ENCODE measurements at places on chromosomes 7 and 10.
A peak's percentile ranks its signal among the peaks of the same experiment; 100 is the strongest.

GRCh38 chr7:100568896-100569844 is 4.5 kb downstream of the SAP25 start:
- peak; percentile 56 for ATAC-seq

DNA sequence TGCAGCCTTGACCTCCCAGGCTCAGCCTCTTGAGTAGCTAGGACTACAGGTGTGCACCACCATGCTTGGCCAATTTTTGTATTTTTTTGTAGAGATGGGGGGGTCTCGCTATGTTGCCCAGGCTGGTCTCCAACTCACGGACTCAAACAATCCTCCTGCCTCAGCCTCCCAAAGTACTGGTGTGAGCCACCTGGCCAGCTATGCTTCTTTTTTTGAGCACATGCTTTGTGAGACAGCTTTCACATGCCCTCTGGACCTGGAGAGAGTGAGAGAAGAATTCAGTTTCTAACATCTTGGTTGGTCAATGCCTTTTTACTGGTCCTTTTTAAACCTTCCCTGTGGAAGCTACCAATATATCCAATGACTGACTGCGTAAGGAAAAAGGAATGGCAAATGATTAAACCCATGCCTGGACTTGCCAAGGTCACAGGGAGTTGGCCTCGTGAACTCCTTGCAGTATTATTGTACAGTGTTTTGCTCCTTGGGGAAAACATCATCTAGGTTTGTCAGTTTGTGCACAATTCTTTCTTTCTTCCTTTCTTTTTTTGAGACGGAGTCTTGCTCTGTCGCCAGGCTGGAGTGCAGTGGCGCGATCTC is 6.2 kb upstream of the FOXK1 start:
- no peak for ATAC-seq

DNA sequence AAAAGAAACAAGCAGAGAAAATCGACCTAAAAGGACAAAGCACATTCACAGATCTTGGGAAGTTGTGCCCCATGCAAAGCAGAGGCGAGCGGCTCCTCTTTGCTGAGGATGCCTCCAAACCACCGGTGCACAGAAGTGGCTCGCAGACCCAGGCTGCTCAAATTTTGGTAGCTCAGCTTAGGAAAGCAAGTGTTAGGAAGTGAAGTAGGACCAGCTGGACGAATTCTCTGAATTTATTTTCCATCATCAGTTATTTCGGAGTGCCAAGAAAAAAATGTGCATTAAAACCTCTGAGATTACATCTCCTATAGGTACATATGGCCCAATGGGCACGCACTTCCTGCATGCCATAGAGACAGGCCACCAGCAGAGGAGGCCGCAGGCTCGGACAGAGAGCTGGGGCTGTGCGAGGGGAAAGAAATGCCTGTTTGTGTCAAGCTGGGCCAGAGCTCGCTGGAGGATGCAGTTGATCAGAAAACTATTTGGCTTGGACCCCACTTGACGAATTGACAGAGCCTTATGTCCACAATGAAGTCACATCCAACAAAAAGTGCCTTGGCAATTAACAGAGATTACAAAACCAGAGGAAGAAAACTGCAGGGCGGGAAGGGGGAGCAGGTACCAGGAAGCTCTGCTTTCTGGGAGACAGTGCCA is 122.3 kb upstream of the LYZL2 start:
- ATAC-seq = peak; percentile 65

DNA sequence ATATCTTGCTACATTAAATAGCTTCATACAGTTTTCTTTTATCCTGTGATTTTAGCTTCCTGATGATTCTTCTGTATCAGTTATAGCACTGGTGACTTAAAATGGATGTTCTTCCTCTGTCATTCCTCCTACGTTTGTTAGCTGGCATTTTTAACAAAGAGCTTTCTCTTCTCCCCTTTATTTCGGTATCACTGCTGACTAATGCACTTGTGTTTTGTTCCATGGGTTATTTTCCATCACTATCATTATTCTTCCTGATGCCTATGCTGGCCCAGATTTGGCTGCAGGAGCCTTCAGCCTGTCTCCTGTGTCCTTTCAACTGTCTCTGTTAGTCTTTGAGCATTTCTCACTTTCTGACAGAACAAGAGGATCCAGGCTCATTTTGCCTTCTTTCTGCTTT is 13.1 kb downstream of the BMS1 start:
- no peak for ATAC-seq

Data from motor neuron (in vitro differentiated cells).